GM12865 (cell line): ENCODE measurements at places on chromosomes 1 and 21.
A peak's percentile ranks its signal among the peaks of the same experiment; 100 is the strongest.

GRCh38 chr1:7962014-7962335 lies 464 bp downstream of the PARK7 start:
- no peak for DNase-seq

DNA sequence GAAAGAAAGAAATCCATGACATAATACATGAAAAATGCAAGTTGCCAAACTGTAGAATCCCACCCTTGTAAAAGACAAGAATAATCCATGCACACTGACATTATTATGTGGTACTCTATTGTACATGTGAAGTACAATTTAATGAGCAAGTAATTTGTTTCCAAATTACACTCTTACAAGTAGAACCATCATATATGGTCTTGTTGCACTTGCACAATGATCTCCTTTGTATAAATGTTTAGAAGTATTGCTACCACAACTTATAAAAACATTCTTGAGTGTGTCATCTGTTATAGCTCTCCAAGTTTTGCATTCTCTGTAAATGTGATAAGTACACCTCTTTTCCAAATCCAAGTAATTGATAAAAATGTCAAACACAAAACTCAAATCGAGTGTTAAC lies 29.1 kb upstream of the ZNF281 start:
- no peak for DNase-seq

DNA sequence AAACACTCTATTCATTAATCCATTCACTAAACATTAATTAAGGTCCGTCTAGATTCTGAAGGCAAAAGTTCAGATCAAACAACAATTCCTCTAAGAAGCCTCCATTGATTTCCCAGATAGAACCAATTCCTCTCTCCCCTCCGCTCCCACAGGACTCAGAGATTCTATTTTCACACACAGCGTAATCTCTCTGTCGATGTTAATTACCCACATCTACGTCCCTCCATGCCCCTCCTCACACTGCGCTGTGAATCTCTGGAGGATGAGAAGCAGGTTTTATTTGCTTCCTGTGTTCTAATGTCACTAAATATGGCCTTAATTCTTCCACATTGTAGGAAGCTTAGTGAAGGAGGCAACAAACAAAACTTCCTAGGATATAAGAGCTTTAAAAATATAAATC lies 306.7 kb downstream of the DSCAM start:
- DNase-seq = no peak

GRCh38 chr1:211851174-211851573 lies 20.6 kb upstream of the LPGAT1 start:
- DNase-seq = no peak

DNA sequence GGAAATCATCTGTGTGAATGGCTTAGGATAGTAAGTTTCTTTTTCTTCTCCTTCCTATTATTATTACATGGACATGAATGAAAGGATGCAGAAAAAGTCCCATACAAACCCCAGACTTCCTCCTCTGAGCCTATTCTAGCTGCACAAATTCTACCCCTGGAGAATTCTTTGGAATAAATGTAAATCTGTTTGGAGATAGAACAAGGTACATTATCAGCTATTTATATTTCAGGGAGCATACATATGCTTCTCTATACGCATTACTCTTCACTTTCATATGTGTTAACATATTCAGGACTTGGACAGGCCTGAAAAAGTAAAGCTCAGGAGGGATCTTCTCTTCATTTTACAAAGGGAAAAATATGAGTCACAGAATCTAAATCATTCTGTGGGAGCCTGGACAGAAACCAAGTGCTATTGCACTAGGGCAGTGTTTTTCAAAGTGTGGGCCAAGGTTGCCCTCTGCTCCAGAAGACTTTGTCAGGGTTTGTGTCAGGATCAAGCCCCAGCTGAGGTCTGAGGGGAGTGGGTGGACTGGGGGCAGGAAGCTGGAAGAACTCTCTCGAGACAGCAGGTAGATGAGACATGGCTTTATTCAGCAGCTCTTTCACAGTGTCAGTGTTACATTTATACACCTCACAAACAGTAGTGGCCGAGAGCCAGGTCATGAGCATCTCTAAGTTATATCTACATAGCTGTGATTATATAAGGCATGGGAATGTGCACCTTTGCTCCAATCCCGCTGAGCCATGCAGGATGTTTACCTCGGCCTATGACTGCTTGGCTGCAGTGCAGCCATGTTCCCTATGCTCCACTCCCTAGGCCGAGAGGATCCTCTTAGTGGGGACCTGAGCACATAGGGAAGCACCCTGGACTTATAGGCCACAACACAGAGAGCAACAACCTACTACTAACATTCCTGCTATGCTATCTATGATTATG lies 114.3 kb downstream of the GDAP2 start:
- no peak for DNase-seq

DNA sequence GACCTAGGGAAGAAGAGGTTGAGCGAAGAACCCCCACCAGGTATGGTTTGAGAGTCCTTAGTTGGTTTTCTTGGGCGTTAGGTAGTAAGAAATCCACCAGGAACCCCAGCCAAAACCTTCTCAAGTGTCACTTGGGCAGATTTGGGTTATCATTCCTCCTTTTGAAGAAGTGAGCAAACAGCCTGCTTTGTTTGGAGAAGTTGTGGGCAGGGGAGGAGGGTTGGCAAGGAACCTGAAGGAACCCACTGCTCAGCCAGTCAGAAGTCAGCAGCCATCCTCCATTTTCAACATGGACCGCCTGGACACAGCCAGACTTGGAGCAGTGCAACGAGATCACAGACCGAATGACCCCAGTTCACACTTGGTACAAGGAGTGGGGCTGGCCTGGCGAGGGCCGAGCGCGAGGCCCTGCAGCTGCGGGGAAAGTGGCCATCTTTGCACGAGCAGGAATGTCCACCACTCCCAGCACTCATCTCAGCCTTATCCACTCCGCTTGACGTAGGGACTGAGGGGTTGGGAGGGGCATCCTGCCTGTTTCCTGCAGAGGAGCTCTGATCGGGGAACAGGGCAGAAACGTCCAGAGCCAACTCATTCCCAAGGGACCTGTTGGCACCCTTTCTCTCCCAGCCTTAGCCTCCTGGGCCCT lies 7.2 kb downstream of the ADPRS start:
- DNase-seq = no peak

- DNase-seq = no peak
Observed at GRCh38 chr1:164423136-164423535, 135.8 kb upstream of the PBX1 start.

DNA sequence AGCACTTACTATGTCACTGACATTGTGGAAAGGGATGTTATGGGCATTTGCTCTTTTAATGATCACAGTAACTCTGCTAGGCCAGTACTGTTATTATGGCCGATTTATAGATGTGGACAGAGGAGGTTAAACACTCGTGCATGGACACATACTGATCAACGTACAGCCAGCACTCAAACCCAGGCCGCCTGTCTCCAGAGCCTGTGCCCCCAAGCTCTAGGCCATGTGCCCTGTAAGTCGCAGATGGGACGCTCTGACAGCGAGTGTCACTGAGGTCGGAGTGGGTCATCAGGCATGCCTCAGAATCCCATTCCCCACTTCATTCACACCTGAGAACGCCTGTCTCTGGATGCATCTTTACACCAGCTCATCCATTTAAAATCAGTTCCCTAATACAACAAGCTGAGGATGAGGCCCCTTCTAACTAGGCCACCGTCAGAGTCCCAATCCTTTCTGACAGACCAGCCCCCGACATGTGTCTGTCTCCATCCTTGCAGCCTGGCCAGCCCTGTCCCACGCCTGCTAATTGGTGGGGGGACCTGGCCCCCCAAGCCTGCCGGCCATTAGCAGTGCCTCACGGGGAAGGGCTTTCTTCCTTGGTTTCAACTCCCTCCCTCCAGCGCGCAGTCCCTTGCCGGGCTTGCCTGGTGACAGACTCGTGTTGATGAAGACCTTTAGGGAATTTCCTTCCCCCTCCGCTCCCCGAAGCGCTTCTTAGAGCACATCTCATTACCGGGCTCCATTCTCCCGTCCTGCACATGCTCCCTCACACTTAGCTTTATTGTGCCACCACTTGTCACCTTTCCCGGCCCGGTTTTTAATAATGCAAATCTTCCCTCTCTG lies 436.8 kb downstream of the KIF26B start:
- DNase-seq = no peak

GRCh38 chr1:47386268-47386667 lies 29.8 kb upstream of the FOXE3 start:
- DNase-seq = no peak

- DNase-seq = no peak
Observed at GRCh38 chr1:106746448-106747085, 309.9 kb upstream of the PRMT6 start.

DNA sequence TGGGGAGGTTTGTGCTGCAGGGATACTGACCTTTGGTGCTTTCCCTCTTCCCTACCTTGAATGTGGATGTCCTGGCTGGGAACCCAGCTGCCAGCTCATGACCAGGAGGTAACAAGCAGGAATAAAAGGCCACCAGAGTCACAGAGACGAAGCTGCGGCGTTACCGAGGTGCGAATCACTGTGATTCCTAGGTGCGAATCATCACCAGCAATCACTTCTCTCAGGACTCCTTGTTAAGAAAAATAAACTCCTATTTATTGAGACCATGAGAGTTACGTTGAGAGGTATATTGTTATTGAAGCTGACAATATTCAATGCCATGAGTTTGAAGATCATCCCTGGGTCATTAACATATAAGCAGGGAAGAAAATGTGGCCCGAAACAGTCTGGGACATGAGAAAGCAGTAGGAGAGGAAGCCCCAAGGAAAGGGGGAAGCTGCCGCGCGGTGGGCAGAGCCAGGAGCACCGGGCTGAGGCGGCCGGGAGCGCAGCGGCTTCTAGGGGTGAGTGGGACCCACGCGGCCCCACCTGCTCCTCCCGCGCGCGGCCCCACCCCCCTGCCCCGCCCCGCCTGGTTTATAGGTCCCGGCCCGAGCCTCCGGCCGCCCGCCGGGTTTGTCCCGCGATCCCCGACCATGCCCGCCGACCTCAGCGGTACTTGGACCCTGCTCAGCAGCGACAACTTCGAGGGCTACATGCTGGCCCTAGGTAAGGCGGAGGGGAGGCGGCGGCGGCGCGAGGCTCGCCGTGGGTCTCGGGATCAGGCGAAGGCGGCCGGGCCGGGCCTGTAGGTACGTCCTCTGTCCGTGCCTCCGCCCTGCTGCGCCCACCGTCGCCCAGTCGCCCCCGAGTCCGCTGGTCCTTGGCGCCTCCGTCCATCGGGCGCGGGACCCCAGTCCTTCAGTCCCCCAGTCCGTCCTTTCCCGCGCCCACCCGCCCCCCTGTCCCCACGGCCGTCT lies at the start of gene RBP7:
TSS of gene RBP7 (plus strand) at position 605 of the 959 bp plus-strand sequence. CDS start at position 636, 31 bp downstream.
- no peak for DNase-seq

GRCh38 chr21:38478782-38479181 lies 19.5 kb downstream of the ERG start:
- DNase-seq = no peak

- DNase-seq = peak; percentile 51
Observed at GRCh38 chr1:201254625-201255478, 28.5 kb upstream of the PKP1 start.

- peak; percentile 25 for DNase-seq
Observed at GRCh38 chr1:92990828-92991227, 29.6 kb upstream of the DIPK1A start.

- DNase-seq = peak; percentile 5
Observed at GRCh38 chr21:32886339-32886738, 114.8 kb upstream of the PAXBP1 start.
